Stimulated activated CD4-positive, alpha-beta T cell treated with anti-CD3 and anti-CD28 coated beads, TNF-alpha, amount 100 ng/mL, for 24 hours (primary cell): ENCODE measurements at places on chromosomes 7 and 10.
A peak's percentile ranks its signal among the peaks of the same experiment; 100 is the strongest.

DNA sequence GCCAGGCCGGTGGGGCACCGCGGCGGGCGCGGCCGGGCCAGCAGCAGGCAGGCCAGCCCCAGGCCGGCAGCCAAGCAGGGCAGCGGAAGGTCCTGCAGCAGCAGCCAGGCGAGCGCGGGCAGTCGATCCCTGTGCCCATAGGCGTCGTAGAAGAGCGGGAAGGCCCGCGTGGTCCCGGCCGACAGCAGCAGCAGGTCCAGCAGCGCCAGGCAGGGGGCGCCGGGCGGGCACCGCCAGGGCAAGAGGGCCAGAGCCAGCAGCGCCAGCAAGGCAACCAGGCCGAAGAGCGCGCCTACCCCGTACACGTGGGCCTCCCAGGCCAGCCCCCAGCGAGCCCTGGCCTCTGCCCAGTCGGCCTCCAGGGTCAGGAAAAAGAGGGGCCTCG, 8.4 kb upstream of the RBM28 start:
- peak; percentile 42 for DNase-seq

- DNase-seq, result no peak
Measured at GRCh38 chr7:22051886-22052673, 106.4 kb upstream of the CDCA7L start.

DNA sequence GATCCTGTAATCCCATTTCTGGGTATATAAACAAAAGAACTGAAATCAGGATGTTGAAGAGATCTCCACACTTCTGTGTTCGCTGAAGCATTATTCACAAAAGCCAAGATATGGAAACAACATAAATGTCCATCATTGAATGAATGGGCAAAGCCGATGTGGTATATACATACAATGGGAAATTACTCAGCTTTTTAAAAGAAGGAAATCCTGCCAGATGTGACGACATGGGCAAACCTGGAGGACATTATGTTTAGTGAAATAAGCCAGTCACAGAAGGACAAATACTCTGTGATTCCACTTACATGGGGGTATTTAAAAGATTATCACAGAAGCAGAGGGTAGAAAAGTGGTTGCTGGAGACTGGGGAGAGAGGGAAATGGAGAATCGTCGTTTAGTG, 23.9 kb upstream of the FAM107B start:
- no peak for DNase-seq

DNA sequence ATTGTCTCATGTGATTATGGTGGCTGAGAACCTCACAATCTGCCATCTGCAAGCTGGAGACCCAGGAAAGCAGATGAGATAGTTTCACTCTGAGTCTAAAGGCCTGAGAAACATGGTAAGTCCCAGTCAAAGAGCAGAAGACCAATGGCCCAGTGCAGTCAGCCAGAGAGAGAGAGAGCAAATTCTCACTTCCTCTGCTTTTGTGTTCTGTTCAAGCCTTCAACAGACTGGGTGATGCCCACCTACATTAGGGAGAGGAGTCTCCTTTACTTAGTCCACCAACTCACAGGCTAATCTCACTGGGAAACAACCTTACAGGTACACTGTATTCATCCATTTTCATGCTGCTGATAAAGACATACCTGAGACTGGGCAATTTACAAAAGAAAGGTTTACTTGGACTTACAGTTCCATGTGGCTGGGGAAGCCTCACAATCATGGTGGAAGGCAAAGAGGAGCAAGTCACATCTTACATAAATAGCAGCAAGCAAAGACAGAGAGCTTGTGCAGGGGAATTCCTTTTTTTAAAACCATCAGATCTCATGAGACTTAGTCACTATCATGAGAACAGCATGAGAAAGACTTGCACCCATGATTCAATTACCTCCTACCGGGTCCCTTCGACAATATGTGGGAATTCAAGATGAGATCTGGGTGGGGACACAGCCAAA, 4.7 kb upstream of the FRMPD2 start:
- DNase-seq, result no peak

DNA sequence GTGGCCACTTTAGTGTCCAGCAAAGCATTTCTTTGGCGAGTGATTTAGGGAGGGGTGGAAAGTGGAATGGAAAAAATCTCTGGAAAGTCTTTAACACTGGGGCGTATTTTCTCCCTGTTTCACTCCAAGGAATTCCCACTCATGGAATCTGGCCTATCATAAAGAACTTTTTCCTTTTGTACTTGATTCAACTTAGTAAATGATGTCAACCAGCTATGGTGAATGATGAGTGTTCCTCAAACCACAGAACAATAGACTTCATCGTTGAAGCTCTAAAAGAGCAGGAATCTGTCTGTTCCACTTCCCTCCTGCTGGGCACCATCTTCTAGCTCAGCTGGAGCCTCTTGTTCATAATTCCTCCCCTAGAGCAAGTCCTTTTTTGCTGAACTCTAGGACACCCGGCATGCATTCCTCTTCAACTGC, 66.5 kb downstream of the EPDR1 start:
- DNase-seq, result no peak

DNA sequence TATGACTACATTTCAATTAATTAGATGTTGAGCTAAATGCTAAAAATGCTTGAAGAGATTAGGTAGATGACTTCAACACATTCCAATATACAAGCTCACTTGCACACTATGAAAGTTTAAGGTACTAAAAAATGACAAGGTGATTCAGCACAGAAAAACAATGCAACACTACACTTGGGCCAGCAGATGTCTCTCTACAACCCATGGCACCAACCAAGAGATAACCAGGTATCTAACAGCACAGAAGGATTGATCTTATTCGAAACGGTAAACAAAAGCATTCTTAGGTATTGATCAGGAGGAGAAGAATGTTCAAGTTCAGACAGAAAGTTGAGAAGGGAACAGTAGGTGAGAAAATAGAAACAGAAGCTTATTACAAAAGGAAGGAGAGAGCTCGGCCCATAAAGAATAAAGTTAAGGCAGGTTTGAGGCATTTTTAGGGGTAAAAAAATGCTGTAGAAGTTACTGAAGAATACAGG, 248.2 kb upstream of the KLF14 start:
- DNase-seq, result no peak

GRCh38 chr7:55148571-55148970, 129.8 kb downstream of the EGFR start:
- DNase-seq, result no peak

DNA sequence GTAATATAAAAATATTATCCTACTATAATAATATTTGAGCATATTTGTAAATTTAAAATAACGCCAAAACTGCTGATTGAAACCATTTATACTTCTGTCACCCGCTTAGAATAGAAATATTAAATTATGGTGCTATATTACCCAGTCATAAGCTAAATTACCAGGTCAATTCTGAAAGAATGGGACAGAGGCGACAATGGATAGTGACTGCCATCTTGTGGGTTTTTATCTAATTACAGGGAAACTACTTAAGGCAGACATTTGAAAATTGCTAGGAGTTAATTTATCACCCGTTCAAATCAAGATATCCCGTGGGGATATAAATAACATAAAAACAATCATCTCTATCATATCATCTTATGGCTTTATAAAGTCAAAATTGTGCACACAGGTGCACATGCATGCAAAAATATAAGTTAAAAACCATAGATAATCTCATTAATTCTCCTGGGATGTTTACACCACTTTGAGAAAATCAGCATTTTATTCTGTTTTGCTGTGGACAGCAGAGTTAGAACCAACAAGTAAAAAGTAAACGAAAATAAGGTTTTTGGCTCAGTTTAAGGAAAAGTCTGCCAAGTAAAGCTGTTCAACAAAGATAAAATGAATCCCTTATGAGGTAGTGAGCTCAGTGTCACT, 41.3 kb upstream of the HPSE2 start:
- DNase-seq, result no peak

GRCh38 chr7:73718438-73718881, 1.0 kb downstream of the STX1A start:
- no peak for DNase-seq

DNA sequence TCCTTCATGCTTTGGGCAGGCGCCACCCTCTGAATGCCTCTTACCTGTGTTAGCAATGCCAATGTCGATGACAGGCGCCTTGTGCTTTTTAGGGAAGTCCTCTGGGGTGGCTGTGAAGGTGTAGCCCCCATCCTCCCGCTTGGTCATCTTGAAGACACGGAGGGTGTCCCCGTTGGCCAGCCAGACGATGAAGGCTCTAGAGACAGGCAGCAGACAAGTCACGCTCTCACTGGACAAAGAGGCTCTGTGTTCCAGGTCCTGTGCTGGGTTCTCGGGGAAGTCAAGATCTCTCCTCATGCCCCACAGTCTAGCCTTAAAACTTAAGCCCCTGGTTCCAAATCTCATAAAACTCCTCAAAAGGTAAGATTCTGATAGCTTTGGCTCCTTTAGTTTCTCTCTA, 5.1 kb downstream of the TBL2 start:
- no peak for DNase-seq

DNA sequence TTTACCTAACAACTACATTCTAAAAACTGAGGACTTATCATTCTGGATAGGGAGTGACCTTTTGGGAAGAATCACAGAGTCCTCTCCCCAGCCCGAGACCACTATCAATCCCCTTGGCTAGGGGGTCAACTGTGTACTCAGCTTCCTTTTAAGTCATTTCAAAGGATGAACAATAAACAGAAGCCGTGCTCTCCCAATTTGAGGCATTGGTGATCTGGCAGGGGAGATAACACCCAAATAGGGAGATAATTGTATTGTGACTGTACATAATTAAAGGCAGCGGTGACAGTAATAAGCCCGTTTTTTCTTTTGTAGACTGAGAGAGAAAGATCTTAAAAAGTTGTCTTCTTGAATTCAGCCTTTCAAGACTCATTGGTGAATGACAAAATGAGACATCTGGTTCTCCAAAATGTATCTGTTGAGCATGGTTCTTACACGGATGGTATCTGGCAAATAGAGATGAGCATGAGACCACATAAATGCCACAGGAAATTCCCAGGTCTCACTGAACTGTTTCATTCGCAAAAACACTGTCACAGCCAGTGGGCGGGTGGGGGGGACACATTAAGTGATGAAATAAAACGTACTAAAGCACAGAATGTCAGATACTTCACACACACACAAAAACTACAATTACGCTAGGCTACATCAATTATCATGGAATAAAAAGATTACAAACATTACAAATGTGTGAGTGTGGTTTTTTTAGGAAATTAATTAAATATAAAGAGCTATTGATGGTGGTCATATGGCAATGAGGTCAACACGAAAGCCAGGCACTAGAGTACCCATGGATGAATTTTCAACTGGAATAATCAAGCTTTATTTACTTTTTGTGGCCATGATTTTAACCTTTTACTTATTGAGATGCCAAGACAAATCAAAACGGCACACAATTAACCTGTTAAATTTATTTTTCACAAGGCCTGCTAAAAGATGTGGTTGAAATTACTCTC, 108.4 kb downstream of the HIPK2 start:
- no peak for DNase-seq

DNA sequence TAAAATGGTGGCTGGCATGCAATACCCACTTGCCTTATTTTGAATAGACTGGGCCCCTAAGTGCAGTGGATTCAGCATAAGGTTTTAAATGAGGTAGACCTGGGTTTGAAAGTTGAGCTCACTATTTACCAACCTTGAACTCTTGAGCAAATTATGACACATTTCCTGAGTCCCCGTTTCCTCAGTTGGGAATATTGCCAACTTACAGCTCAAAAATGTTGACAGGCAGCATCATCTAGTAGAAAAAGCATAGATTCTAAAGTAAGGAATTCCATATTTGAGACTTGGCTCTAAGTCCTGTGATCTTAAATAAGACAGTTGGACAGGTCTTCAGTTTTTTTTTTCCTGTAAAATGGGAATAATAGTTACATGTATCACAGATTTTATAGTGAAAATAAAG, 305.5 kb downstream of the ACTR3B start:
- DNase-seq, result no peak

DNA sequence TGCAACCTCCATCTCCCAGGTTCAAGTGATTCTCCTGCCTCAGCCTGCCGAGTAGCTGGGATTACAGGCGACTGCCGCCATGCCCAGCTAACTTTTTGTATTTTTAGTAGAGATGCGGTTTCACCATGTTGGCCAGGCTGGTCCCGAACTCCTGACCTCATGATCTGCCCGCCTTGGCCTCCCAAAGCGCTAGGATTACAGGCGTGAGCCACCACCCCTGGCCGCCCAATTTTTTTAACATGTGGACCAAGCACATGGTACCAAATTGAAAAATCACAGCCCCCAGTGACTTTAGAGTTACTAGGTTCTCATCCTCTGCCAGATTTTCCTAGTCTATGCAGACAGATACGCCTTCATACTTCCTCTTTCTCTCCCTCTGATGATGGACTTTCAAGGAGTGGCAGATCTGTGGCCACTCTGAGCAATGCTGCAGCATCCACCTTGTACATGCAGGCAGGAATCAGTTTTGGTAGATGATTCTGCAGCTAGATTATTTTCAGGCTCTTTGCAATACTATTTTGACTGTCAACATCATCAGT, 34.0 kb upstream of the EZH2 start:
- DNase-seq, result no peak

GRCh38 chr7:127928852-127929251, 102.4 kb downstream of the LRRC4 start:
- no peak for DNase-seq

GRCh38 chr10:81704596-81704995, 170.4 kb upstream of the NRG3 start:
- no peak for DNase-seq

- DNase-seq, result no peak
Measured at GRCh38 chr10:98254234-98254974, 13.6 kb downstream of the LOXL4 start.

GRCh38 chr10:19658131-19658530, 158.1 kb upstream of the PLXDC2 start:
- no peak for DNase-seq

DNA sequence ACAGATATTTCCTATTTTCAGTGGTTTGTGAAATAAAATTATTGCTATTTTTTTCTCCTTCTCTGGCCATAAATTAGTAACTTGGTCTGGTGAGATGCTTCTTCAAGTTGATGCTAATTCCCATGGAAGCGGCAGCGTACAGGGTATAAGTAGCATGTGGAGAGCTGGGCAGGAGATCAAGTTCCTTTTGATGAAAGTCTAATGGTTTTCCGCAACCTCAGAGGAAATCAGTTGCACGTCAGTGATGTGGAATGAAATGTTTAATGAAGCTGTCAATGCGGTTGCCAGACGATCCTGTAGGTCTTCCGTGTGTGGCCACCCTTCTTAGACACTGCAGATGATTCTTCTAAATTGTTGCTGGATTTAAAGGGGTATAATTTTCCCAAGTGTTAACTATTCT, 236.4 kb upstream of the GRM3 start:
- DNase-seq, result no peak

DNA sequence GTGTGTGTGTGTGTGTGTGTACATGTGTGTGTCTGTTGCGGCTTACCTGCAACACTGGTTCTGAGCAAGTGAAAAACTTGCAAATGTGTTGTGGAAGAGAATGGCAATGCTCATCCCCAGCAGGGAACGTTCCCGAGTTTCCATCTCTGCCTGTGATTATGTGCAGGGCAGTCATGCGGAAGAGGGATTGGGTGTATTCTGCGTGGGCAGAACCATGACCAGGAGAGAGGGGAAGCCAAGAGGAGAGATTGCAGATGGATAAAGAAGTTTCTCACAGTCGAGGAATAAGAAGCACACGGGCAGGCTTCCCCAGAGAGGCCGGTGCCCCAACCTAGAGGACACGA, 99.9 kb downstream of the CTBP2 start:
- no peak for DNase-seq

GRCh38 chr7:94289071-94289470, 105.6 kb upstream of the COL1A2 start:
- no peak for DNase-seq
